CD4-positive, alpha-beta T cell treated with Interleukin-21 for 1 hour (primary cell): ENCODE measurements at places on chromosomes 5 and 9.

DNA sequence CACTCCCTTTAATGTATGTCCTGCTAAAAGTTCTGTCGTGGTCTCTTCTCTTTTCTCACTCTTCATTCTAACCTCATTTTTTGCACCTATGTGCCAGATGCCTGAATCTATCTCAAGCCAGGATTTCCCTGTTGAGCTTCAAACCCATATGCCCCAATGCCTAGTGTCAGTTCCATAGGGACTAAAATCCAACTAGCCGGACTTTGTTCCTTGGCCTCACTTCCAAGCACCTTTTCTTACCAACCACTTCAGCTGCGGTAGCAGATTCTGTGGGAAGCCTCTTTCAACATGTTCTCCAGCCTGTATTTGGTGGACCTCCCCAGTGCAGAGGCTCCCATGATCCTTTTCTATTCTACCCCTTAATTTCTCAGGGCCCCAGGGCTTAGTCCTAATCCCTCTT is 17.5 kb downstream of the C9orf57 start:
- no peak for DNase-seq

- no peak for DNase-seq
Observed at GRCh38 chr9:123361731-123362510, 5.9 kb downstream of the CRB2 start.

DNA sequence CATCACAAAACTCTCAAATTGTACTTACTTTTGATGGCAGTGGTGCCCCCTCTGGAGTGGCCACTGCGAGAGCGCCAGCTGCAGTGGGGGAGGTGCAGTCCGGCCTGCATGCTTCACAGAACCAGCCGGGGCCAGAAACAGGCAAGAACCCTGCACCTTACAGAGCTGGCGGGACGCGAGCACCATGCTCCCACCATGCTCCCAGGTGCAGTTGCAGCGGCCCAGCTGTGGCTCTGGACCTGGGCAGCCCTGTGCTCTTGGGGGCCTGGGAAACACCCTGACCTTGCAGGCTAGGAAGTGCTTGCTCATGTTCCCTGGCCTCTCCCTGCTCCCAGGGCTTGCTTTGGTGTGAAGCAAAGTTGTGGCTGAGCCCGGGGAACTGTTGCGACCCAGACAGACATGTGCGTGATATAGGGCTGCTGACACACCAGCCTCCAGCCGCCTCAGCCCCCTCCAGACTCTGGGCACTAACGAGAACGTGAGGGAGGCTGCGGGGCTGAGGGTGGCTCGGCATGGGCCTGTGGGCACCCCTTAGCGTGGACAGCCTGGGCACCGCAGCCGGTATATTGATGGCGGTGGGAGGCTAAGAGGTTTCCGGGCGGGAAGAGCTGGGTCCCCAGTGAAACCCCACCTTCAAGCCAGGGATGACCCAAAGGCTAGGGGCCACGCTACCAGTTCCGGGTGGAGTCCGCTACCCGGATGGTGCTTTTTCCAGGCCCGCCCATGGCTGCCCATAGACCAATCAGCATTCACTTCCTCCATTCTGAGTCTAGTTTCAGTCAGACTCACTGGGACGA is 1809.9 kb upstream of the ACO1 start:
- DNase-seq, result no peak

DNA sequence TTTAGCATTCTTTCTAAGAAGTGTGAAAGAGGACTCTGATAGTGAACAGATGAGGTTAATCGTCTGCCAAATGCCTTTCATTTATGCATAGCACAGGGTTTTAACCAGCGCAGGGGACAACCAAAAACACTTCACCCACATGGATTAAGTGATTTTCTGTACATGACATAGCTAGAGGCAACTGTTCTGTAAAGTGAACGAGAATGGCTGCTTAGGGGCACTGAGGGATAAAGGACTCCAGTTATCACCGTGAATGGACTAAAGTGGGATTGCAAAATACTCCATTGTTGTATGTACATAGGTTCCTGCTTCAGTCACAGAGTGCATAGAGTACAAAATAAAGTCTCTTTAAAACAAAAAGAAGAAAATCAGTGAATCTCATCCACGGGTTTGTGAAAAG is 456.8 kb downstream of the DMAC1 start:
- DNase-seq, result no peak

- no peak for DNase-seq
Observed at GRCh38 chr9:91160599-91161464, 200.9 kb downstream of the AUH start.

GRCh38 chr9:85009251-85009650 is 339.7 kb downstream of the NTRK2 start:
- DNase-seq, result no peak

DNA sequence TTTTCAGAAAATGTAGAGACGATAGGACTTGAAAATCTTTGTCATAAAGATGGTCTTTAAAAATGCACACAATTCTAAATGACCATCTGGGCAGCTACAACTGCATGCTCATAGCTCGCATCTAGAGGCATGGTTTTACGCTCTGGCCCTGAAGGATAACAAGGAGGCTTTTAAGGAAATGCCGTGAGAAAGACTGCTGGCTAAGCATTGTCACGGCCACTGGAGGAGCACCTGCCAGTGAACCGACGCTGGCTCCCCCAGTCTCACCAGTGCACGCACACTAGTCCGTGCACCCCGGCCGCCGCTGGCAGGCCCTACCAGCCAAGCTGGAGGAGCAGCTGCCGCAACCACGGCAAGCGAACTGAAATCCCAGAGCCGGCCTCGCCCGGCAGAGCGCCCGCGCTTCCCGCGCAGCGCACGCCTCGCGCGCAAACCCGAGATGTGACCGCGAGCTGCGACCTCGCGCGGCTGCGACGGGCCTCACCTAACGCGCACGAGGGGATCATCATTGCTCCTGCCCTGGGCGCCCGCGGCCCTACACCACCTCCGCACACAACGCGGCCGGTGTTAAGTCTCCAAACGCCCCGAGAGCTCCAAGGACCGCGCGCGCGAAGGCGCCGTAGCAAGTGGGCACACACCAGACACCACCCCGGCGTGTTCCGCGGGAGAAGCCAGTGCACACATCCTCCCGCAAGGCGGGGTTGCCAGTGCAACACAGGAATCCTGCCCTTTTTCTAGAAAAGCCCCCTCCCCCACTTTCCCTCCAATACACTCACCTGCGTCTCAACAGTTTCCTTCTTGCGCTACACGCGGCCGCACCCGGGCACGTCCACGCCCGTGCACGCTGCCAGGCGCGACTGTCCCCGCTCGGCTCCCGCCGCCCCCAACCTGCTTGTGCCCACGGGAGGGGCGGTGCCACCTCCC is 5.3 kb downstream of the ELAVL2 start:
- no peak for DNase-seq

DNA sequence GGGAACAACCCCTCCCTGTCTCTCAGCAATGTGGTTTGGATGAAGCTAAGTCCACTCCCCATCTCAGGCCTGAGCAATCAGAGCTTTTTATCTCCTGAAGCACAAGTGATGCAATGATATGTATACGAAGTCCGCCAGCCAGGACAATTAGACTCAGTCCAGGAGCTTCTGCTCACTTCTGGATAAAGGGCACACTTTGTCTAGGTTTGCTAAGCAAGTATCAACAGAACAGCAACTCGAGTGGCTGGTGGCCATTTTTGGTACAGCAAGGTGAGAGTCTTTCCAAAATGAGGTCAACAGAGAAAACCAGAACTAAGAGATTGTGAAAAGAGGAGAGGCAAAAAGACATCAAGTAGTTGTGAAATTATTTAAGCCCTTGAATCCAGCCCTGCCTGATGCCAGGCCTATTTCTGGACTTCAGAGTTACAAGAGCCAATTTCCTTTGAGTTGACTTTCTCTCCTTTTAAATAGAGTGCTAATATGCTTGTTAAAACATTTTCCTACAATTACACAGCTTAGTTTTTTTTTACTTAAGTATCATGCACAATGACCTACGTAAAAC is 8.2 kb downstream of the NDUFA8 start:
- DNase-seq, result no peak

GRCh38 chr9:135525241-135526088 is 4.2 kb downstream of the LCN1 start:
- DNase-seq, result no peak

DNA sequence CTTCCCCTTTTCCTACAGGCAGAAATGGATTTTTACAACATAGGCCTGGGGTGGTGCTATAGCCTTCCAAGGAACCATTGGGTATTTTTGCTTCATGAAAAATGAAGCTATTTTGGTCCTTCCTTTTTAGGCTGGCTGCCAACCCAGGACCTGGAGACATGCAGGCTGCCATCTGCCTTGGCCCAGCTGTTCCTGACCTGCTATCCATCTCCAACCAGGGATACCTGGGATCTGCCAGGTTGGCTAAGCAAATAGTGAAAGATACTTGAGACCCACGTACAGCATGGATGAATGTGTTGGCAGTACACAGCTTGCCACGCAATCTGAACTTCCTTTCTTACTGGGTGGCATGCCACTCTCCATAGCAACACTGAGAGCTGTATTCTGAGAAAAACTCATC is 31.1 kb downstream of the MRPS27 start:
- no peak for DNase-seq

GRCh38 chr5:177142098-177142611 is 8.6 kb downstream of the NSD1 start:
- DNase-seq, result no peak

DNA sequence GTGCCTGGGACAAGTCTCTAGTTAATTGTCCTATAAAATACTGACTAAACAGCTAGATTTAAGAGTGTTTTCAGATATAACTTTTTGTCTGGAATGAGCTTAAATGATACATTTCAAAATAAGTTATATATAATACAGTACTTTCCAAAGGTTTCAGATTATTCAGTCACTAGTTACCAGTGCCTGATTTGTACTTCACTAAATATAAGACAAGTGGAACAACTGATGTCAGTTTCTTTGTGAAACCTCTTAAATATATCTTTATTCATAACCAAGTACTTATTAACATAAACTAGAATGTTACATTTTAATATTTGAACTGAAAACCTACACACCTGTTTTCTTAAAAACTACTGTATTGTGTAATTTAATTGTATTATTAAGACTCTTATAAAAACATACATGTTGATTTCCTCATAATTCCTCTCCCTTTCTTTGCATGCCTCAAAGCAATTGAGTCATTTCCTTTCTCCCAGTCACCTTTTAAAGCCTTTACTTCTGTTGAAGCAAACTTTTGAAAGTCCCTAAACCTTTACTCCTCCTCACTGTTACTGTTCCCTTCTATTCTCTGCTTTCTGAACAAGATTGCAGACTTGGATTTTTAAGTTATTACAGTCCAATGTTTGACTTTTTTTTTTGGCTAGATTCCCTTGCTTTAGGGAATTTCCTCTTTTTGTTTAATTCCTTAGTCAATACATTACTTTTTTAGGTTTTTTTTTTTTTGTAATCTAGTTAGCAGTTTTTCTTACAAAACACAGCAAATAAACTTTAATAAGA is 8.7 kb upstream of the SEMA6A start:
- DNase-seq, result no peak

DNA sequence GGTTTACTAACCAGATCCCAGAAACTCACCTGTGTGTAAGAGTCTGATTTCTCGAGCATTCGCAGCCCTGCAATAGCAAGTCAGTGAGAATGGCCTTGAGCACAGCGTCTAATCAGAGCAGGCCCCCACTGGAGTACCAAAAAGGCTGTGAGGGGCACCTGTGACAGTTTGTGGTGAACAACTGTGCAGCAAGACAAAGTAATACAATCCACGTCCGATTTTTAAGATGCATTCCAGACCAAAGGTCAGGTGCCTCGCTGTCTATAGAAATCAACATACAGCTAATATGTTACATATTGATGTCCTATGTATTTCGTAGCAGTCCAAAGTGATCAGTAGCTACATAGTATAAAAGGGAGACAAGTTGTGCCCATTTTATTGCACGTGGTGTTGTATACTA is 55.7 kb upstream of the BOD1 start:
- DNase-seq, result no peak

DNA sequence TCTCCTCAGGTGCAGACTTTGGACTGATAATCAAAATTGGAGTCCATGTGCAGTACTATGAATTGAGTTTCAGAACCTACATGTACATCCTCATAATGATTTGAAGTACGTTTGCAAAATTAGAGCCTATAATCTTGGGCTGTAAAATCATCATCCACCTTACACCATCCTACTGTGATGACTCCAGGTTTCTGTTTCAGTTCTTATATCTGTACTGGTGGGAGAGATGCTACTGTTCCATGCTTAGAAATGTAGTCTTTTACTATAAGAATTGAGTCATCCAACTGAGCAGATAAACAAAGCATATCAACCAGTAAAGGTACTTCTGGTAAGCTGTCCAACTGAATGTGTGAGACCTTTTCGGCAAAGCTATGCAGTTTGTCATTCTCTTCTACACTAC is 586.3 kb upstream of the FAM174A start:
- no peak for DNase-seq

DNA sequence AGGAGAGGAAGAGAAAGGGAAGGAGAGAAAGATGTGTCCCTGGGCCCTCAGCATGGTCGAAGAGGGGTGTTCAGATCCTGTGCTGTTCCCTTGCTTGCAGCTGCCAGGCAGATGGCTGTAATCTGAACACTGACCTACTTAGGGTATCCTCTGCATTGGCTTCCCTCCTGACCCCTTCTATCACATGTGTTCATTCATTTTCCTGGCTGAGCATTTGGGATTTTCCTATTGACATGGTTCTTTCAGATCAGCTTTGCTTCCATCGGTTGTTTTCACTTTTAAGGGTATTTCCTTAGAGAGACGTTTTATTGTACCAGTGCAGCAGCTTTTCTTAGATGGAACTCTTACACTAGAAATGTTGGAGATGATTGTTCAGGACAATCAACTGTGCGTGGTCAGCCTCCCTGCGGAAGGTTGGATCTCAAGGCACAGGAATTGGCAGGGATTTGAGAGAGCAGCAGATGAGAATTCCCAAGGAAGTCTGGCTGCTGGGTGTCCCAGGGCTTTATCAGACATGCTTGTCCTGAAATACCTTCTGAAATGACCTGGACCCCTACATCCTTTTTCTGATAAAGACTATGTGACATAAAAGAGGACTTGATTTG is 26.0 kb downstream of the ACTBL2 start:
- DNase-seq, result no peak

DNA sequence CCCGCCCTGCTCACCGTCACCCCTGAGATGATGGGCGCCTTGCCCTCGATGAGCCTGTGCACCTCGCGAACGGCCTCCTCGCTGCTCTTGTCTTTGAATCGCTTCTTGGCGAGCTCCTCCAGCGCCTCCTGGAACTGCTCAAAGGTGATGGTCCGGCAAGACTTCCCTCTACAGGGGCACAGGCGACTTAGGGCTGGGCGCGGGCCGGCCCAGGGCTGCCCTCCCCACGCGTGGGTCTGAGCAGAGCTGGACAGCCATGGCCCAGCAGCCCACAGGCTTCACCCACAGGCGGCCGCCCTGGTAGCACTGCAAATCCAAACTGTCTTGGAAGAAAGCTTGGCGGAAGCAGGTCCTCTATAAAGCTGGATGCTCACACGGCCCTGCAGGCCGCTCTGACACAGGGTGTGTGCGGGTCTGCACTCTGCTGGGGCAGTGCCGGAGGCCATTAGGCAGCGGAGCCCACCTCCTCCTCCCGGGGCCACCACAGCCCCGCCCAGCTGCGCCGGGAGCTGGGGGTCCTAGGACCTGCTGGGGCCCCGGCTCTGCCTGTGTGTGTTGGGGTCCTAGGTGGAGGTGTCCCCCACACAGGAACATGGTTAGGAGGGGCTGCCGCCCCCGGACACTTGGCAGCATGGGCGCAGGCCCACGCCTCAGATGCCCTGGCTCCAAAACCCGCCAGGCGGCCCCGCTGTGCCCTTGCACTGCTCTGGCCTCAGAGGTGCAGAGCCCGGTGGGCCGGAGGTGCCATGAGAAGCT is 27.0 kb downstream of the TPPP start:
- no peak for DNase-seq

GRCh38 chr9:98971168-98971914 is 27.6 kb downstream of the COL15A1 start:
- no peak for DNase-seq
